ENCODE measurements at places on chromosomes 4 and X. TPM values are rescaled to one million over a fixed set of nuclear protein-coding genes. Genes with fewer than 3 reads are reported as not detected.

The WAS gene
- total RNA-seq: not detected

The GC gene
- not detected for total RNA-seq

The SPATA18 gene
- 2.9 TPM for total RNA-seq

The ATP11C gene
- 27.6 TPM for total RNA-seq

The SPATA4 gene
- total RNA-seq: not detected

The GPR82 gene
- total RNA-seq: not detected

The EVC2 gene
- 9.7 TPM for total RNA-seq

The ERAS gene
- not detected for total RNA-seq

The KCNIP4 gene
- total RNA-seq: not detected

The BRCC3 gene
- total RNA-seq: 5.5 TPM

The GATA1 gene
- total RNA-seq: not detected

The PAGE4 gene
- not detected for total RNA-seq

The APELA gene
- total RNA-seq: not detected

The NALF2 gene
- total RNA-seq: 0.09 TPM

The ANXA10 gene
- 0.85 TPM for total RNA-seq

The YIPF7 gene
- total RNA-seq: not detected

The VSIG1 gene
- total RNA-seq: 0.43 TPM

The TBX22 gene
- 0.12 TPM for total RNA-seq

The FGF13 gene
- total RNA-seq: 0.35 TPM

The ANXA3 gene
- total RNA-seq: 25.8 TPM

The IL1RAPL2 gene
- 0.09 TPM for total RNA-seq

The CTAG1A gene
- not detected for total RNA-seq

The SLC10A6 gene
- not detected for total RNA-seq

The STIM2 gene
- 11.1 TPM for total RNA-seq

The KIF4A gene
- 1.5 TPM for total RNA-seq

The NKX1-1 gene
- not detected for total RNA-seq

The CT45A1 gene
- total RNA-seq: not detected

The POU4F2 gene
- total RNA-seq: not detected

The VCX3A gene
- not detected for total RNA-seq

The PABPC1L2A gene
- not detected for total RNA-seq

The SULT1B1 gene
- 1.6 TPM for total RNA-seq

The FAM184B gene
- 0.12 TPM for total RNA-seq

The GEMIN8 gene
- total RNA-seq: 10.7 TPM

The CSAG3 gene
- total RNA-seq: not detected

The TMSB15B gene
- total RNA-seq: 1.8 TPM

Data from pericardium fibroblast (primary cell).